ENCODE measurements at places on chromosomes 3 and 15. TPM values are rescaled to one million over a fixed set of nuclear protein-coding genes. Genes with fewer than 3 reads are reported as not detected.

The TGM4 gene
- not detected for polyA plus RNA-seq

The SERINC4 gene
- polyA plus RNA-seq = 8.8 TPM

The CDHR4 gene
- polyA plus RNA-seq = not detected

The SPTBN5 gene
- not detected for polyA plus RNA-seq

The CLRN1 gene
- not detected for polyA plus RNA-seq

The KBTBD12 gene
- polyA plus RNA-seq = not detected

The CHMP2B gene
- 35.4 TPM for polyA plus RNA-seq

The LMAN1L gene
- not detected for polyA plus RNA-seq

The GOLGA6D gene
- not detected for polyA plus RNA-seq

The UQCRC1 gene
- 151 TPM for polyA plus RNA-seq

The GOLGA8G gene
- polyA plus RNA-seq = not detected

The IL20RB gene
- polyA plus RNA-seq = 0.33 TPM

The IL17RD gene
- polyA plus RNA-seq = not detected
